ENCODE measurements at places on chromosomes 2 and 18. TPM values are rescaled to one million over a fixed set of nuclear protein-coding genes. Genes with fewer than 3 reads are reported as not detected.

Gene CACNB4
- total RNA-seq: 0.26 TPM

Gene NOL4
- total RNA-seq: not detected

Gene CFAP53
- total RNA-seq: under 0.01 TPM

Gene WNT6
- total RNA-seq: not detected

Gene SLC20A1
- 11.7 TPM for total RNA-seq

Gene DSEL
- total RNA-seq: 14.8 TPM

Gene REG3G
- total RNA-seq: not detected

Gene MYO5B
- not detected for total RNA-seq

Gene C1QL2
- total RNA-seq: not detected

Gene TFCP2L1
- not detected for total RNA-seq

Gene MERTK
- total RNA-seq: 20.5 TPM

Gene C1GALT1C1L
- 0.09 TPM for total RNA-seq

Gene FABP1
- total RNA-seq: not detected

Gene TNFAIP6
- total RNA-seq: not detected

Gene IL18R1
- under 0.01 TPM for total RNA-seq

Gene STON1
- total RNA-seq: 2.3 TPM

Gene SERTAD2
- total RNA-seq: 6.4 TPM

Gene PROC
- total RNA-seq: 0.11 TPM

Gene AGXT
- not detected for total RNA-seq

Gene DRC1
- not detected for total RNA-seq

Gene EPHA4
- total RNA-seq: 0.17 TPM

Gene SERPINB3
- not detected for total RNA-seq

Gene DUSP2
- total RNA-seq: 1.2 TPM

Gene EFHD1
- not detected for total RNA-seq

Gene CCDC121
- total RNA-seq: 2.0 TPM

Gene UGT1A3
- total RNA-seq: not detected

Gene C2orf81
- total RNA-seq: under 0.01 TPM

Gene IL36A
- not detected for total RNA-seq

Gene ALS2
- 20.4 TPM for total RNA-seq

Gene SKOR2
- total RNA-seq: not detected

Gene SDC1
- total RNA-seq: 5.3 TPM

Gene CCBE1
- 0.09 TPM for total RNA-seq

Gene FNDC4
- total RNA-seq: 8.3 TPM

Gene LOXHD1
- total RNA-seq: 0.26 TPM

Gene PCARE
- not detected for total RNA-seq

Gene KCNG2
- total RNA-seq: 0.43 TPM

Gene PSMA8
- not detected for total RNA-seq

Gene YES1
- 168 TPM for total RNA-seq

Gene COL4A3
- total RNA-seq: not detected

Gene KANSL1L
- total RNA-seq: 23.3 TPM

Gene ABCB11
- total RNA-seq: not detected

Gene DOK1
- 17.6 TPM for total RNA-seq

Gene DES
- not detected for total RNA-seq

Gene DNER
- total RNA-seq: under 0.01 TPM

Gene TSGA10
- total RNA-seq: 1.5 TPM

Gene NAT8
- total RNA-seq: not detected

Gene SPP2
- not detected for total RNA-seq

Gene IL1RL1
- total RNA-seq: under 0.01 TPM

Gene NEU2
- total RNA-seq: not detected

Gene KCTD1
- total RNA-seq: 5.4 TPM

Gene CTNNA2
- total RNA-seq: not detected

Gene HOXD1
- 10.0 TPM for total RNA-seq

Gene CCDC102B
- total RNA-seq: 74.9 TPM

Gene IGFBP5
- total RNA-seq: 2.0 TPM

Gene SIX3
- not detected for total RNA-seq

Gene SCYGR4
- total RNA-seq: not detected

Gene OR6B2
- total RNA-seq: not detected

Gene RAB17
- 11.9 TPM for total RNA-seq
